Skin of body (tissue), 3 donors: ENCODE measurements at places on chromosomes 5 and 9.

- DNase-seq, result no peak
Observed at GRCh38 chr5:180463916-180464602, 30.1 kb upstream of the CNOT6 start.

- no peak for DNase-seq
Observed at GRCh38 chr9:87338088-87338989, 159.3 kb upstream of the DAPK1 start.

GRCh38 chr9:105554042-105554441, 3.9 kb upstream of the FKTN start:
- no peak for DNase-seq

DNA sequence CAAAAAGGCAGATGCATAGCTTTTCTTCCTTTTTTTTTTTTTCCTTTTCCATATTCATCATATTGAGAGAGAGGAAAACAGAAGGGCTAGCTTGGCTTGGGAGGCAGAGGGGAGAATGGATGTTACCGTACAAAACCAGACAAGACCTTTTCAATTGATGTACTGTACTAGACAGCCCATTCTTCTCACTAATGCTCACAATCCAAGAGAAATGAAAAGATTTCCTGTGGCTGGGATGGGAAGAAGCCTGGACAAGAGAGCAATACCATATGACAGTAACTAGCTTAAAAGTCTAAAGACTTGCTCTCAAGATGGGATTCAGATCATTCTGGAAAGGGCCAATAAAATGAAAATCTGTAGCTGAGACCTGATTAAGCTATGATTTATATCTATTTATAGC, 3.4 kb downstream of the CEMIP2 start:
- no peak for DNase-seq
